ENCODE measurements at places on chromosomes 3 and 15.

GRCh38 chr3:128823631-128824030 lies 55.8 kb upstream of the ACAD9 start:
- DNase-seq: no peak

DNA sequence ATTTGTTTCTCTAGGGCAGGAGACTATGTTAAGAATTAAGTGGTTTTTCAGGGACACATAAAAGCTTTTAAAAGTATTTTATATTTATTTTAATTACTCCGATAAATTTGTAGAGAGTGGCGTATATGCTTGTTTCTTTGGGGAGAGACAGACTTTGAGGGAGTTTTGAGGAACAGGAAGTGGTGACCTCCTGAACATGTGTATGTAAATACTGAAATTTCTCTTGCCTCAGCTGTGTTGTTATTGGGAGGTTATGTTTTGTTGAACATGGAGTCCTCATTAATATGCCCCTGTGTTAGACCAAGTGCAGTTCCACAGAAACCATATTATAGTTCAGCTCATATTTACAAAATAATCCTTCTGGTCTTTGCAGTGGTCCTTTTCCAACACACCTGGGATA lies 41.8 kb upstream of the UTS2B start:
- DNase-seq: no peak

DNA sequence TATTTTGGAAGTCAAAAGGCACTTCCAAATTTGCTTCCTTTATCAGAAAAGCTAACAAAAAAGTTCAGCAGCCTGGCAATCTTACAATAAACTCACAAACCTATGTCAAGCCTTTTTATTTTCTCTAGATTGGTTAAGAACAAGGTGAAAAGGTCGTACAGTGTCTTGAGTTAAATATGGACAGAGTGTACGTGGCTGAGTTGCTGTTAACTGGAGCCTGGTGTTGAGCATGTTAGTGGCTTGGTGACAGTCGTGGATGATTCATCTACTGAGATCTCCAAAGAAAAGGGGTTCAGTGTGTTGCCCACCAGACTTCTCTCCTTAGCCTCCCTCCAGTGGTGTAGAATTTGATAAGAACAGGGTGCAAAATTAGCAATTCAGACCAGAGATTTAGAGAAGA lies 89.7 kb downstream of the SSR3 start:
- DNase-seq: no peak

GRCh38 chr15:70882361-70882760 lies 9.9 kb downstream of the THAP10 start:
- DNase-seq: no peak

DNA sequence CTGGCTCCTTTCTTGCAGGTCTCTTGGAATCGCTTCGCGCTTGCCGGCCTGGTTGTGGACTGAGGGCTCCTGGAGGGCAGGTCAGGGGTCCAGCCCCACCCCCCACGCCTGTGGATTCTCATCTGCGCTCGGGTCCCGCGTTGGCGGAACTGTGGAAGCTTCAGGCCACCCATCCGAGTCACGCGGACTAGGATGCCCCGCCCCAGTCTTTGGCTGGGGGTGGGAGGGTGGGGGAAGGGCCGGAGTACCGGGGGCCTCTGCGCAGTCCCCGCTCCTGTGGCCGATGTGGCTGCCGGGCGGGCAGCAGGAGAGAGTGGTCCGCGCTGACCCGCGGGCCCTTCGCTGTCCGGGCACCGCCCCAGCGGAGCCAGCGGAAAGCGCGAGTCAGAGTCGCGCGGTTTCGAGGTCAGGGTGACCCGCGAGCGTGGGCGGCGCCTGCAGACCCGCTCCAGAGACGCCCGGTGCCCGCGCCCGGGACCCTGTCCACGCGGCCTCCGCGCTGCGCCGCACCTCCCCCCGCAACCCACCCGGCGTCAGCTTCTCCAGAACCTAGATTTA lies 114.2 kb downstream of the KLF13 start:
- DNase-seq: no peak

DNA sequence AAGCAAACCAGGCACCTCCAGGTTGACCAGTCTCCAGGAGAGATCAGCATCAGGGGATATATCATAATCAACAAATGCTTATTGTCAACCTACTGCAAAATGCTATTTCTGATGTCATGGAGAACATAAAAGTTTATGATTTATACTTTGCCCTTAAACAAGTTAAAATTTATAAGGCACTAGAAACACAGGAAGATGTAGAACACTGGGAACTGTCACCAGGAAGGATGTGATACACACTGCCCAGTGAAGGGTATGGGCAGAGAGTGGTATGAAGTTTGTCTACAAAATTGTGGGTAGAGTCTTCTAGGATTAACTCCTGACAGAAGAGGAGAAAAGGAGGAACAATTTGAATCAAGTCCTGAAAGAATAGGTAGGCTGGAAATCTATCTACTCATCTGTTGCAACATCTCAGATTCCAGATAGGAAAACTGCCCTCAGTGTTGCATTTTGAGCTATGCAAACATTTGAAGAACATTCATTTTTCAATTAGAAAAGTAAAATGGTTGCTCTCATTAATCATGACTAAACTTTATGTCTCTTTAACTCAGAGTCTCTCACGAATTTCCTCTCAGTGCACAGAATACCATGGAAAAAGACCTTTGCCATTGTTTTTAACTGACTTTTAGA lies 105.9 kb upstream of the SKOR1 start:
- DNase-seq: no peak

- DNase-seq: no peak
Observed at GRCh38 chr15:57728436-57728835, 21.9 kb downstream of the POLR2M start.

DNA sequence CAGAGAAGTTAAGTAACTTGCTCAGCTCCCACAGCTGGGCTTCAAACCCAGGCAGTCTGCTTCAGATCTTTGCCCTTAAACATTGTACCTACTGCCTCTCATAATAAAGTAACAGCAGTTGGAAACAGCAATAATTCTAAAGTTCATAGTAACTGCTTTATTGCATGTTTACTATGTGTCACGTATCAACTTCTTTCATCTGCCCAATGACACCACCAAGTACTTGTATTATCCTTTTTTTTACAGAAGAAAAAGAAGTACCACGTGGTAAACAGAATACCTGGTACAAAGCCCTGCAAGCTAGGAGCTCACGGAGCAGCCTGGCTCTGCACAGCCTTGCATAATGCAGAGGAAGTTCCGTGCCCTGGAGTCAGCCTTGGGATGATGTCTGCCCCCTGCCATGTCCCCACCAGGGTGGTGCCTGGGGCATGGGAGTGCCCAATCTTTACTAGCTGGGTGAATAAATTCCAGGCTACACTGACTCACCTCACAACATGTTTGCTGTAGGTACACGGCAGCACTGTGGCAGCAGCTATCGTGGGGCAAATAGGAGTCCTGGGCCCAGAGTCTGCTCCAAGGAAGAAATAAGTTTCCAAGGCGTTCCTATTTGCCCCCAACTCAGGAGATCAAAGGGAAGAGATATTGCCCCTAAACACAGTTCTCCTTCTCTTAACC lies 77.2 kb downstream of the LDHAL6B start:
- no peak for DNase-seq

- DNase-seq: no peak
Observed at GRCh38 chr3:152091725-152092124, 177.0 kb upstream of the MBNL1 start.

GRCh38 chr3:13011573-13012220 lies 61.5 kb downstream of the IQSEC1 start:
- DNase-seq: no peak

DNA sequence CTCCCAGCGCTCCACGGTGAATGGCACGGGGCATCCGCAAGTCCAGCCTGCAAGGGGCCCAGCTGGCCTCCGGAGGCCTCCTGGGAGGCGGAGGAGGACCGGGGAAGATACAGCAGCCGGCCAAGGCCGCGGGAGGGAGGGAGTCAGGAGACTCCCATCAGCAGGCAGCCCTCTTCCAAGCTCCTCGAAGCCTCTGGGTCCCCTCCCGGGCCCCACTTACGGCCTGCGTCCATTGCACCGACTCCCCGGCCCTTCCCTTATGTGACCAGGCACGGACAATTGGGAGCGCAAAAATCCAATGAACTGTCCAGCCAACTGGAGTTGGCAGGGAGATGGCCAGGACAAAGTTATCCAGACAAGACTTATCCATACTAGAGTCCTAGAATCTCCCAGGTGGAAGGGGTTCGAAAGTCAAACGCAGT lies 668 bp downstream of the MFGE8 start:
- no peak for DNase-seq

DNA sequence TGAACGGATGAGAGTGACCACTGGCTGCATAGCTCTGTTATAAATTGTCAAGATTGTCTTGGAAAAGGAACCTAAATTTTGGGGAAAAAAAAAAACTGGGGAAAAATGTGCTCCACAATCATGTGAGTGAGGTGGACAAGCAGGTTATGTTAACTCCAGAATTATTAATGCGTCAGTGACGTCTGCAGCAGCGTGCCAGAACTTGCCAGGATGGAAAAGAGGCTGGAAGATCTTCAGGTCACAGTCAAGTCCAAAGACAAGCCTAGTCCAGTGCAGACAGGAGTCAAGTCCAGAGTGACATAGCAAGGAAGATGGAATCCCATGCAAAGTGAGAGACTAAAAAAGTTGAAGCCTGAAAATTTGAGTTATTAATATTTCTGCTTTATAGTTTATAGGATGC lies 140.6 kb downstream of the RYR3 start:
- DNase-seq: no peak

DNA sequence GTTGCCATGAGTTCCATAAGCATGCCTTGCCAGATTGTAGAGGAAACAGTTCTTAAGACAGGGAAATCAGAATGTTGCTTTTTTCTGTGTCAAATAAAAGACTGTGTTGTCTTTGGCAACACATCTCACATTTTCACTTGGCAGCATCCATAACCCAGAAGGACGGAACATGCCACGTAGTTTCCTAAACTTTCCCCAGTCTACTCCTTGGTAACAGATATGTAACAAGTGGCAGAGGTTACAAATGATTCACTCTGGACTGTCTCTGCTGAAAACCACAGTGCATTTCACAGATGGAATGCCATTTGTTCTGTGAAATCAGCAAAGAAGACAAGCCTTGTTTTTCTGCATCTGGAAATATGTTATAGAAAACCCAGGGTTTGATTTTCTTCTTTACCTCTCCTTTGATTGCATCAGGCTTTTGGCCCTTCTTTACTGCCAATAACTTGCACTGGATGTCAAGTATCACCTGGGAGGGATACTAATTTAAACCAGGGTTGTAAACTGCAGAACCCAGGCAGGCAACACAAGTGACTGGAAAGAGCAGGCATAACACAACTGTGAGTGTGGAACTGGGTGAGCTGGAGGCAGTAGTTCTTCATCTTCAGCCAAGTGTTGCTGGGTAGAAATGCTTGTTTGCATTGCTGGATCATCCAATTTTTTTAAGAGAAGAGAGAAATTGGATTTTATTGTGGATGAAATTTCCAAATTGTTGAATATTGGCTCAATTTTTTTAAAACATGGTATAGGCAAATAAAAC lies 124.4 kb upstream of the FOXB1 start:
- DNase-seq: no peak

GRCh38 chr3:37741644-37742043 lies 120.0 kb upstream of the CTDSPL start:
- DNase-seq: no peak

DNA sequence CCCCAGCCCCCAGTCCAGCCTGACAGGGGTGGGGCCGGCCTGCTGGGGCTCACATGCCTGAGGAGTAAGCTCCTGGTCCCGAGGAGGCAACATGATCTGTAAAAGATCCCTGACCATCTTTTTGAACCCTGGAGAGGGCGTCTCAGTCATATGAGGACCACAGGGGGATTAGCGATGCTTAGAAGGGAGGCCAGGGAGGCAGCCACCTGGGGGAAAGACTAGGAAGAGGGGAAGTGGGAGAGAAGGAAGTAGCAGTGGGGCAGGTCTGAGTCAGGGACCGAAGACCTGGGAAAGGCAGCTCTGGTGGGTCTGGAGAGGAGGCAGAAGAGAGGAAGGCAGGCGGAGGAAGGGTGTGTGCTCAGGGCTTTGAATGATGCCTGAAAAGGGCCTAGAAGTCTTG lies 18.9 kb downstream of the PIF1 start:
- no peak for DNase-seq

GRCh38 chr3:120348991-120349854 lies at the start of gene LRRC58:
LRRC58 (minus strand) TSS chr3:120349354; CDS start chr3:120349243, 111 bp downstream.
- peak; percentile 87 for DNase-seq

DNA sequence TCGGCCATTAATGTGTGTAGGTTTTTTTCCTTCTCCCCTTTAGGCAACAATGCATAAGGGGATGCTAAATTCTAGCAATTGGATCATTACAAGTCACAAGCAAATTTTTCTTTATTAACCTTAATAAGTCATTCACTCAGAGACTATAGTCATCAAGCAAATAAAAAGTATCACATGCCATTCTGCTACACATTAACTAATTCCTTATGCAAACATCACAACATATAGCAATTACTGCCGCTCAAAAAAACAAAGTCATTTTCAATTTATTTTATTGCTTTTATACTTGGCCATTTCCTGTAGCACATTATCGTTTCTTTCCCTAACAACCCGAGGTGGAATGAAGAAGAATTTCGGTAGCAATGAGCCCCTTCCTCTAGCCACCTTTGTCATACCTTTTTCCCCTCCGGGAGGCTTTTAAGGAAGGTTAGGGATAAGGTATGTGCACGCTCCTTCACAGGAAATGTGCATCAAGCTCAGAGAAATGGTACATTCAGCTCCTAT lies 421.2 kb downstream of the TIGIT start:
- no peak for DNase-seq

DNA sequence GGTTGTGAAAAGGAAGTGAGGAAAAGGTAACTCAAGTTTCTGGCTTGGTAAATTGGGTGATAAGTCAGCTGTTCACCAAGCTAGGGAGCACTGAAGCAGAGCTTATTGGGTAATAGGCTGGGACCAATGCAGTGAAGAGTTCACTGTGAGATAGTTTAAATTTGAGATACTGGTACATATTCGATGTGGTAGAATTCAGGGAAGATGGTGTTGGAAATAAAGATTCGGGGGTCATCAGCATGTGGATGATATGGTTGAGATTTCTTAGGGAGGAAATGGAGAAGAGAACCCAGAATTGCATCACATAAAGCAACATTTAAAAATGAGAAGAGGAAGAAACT lies 16.9 kb downstream of the MME start:
- DNase-seq: no peak

DNA sequence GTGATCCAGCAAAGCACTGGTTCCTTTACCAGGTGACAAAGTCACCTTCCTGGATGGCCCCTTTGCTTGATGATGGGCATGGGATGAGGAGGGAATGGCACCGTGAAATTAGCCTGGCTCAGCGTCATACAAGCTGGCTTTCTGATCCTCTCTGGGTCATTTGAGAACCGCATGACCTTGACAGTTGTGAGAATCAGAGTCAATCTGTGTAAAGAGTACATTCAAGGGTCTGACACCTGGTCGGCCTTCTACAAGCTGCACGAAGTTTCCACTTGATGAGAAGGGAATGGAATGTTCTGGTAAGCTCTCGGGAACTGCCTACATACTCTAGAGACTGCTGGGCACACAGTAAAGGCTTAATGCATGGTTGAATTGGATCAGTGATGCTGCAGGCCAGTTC lies 319.8 kb upstream of the TLE3 start:
- no peak for DNase-seq

GRCh38 chr15:40807888-40808461 lies 702 bp upstream of the DNAJC17 start:
- DNase-seq: no peak

Data from mesothelial cell of epicardium (in vitro differentiated cells).